ENCODE measurements at places on chromosomes 3 and 15.
A peak's percentile ranks its signal among the peaks of the same experiment; 100 is the strongest.

GRCh38 chr3:101533603-101533968 is 20.6 kb upstream of the SENP7 start:
- no peak for DNase-seq

DNA sequence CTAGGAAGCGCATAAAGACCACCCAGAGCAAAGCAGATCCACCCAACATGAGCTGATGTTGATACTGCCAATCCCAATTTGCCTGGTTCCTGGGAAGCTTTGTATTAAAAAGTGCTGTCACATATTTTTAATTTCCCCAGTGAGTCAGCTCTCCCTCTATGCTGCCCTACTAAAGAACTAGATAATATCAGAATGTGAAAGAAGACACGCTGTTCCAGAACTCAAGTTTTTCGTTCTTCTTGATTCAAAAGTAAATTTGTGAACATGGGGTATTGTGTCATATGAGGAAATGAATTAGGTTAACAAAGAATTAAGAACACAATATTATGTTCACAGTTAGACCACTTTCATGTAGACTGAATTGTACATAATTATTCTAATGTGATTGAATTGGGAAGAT is 734.2 kb upstream of the ALCAM start:
- DNase-seq, result peak; percentile 27

- DNase-seq, result no peak
These were observed 181.1 kb downstream of the APBA2 start for GRCh38 chr15:29066838-29067237.

- peak; percentile 90 for DNase-seq
These were observed 718 bp downstream of the BNIP2 start for GRCh38 chr15:59688423-59688781.

DNA sequence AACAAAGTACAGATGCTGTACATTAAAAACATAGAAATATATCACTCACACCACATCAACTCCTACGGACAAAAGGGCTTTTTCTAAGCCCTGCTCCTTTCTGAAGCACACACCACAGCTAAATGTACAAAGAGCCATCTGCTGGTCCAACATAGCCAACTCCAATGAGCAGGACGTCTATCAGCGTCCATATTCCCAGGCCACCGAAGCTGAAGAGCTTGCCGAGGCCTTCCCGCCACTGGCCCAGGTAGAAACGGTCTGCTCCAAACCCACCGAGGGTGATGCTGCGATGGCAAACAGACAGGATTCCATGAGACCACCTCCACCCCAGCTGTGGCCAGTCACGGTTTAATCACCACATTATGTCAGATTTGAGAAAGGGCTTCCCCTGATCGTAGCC is 9.8 kb downstream of the TM2D3 start:
- peak; percentile 21 for DNase-seq

All from fibroblast of villous mesenchyme (primary cell).